WTC11 (cell line): ENCODE measurements at places on chromosomes 12 and 14.

DNA sequence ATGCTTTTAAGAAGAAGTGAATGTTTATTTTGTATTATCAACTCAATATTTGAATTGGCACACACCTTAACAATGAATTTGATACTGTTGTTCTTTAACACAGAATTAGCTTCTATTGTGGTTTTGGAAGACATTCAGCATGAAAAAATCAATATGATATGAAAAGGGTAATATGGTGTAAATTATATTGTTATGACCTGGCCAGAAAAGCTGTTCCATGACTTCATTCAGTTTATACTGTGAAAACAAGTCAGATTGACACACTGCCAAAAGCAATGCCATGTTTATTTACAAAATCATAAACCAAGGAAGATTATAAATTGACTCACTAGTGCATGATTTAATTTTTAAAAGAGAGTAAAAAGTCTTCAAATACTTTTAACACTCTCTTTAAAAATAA lies 851.4 kb upstream of the SEL1L start:
- no peak for DNase-seq

DNA sequence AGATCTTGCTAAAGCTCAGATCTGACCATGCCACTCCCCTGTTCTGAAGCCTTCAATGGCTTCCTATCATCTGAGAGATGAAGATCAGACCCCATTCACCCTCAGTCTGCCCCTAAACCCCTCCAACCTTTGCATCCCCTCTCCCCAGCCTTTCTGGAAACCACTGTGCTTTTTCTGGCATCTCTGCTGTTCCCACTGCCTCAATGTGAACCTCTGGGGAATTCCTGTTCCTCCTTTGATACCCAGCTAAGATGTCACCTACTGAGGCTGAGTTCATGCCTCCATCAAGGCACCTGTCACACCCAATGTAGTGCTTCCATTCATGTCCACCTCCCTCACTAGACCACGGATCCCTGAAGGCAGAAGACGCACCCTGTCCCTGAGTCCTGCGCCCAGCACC lies 19.3 kb downstream of the CYP46A1 start:
- no peak for DNase-seq

GRCh38 chr12:130989391-130989790 lies 35.7 kb downstream of the ADGRD1 start:
- no peak for DNase-seq

DNA sequence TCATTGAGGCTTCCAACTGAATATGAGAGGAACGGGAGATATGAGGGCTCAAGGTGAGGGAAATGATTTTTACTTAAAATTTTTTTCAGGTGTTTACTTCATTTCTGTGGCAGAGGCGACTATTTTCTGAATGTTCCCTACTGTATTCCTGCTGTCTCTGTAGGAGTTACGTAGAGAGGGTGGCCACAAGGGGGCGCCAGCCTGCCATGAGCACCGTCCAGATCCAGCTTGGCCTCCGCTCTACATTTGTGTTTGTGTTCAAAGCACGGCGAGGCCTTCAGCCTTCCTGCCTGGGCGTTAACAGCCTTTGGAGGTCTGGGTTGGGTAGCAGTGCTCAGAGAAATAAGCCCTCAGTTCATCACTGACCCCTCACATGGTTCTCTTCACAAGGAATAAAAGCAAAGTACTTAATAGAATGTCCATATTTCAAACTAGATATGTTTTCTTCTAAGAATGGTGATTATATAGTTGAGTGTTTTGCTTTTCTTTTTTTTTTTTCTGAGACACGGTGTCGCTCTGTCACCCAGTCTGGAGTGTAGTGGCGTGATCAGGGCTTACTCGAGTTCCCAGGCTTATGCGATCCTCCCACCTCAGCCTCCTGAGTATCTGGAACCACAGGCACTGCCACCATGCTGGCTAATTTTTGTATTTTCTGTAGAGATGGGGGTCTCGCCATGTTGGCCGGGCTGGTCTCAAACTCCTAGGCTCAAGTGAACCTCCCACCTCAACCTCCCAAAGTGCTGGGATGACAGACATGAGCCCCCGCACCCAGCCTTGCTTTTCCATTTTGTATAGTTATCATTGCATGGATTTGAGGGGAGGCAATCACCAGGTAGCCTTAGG lies 22.3 kb downstream of the CKB start:
- DNase-seq, result peak; percentile 92

DNA sequence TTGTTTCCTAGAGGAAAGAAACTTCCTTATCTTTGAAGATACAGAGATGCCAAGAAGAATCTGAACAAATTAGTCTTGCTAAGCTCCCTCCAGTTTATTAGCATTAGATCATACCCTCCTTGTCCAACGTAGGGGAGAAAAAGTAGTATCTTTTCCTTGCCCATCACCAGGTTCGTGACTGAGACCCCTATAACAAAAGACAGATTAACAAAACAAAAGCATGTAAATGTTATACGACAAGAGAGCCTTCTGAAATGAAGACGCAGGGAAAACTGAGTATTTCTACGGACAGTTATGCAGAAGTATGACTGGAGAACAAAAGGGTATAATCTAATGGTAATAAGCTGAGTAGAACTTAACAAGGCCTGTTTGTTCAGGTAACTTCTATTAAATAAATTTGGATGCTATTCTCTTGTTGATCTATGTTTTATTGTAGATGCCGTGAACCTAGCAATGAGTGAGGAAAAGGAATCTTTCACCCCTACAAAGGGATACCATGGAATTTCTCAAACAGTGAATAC lies 2.9 kb upstream of the CLEC7A start:
- no peak for DNase-seq

DNA sequence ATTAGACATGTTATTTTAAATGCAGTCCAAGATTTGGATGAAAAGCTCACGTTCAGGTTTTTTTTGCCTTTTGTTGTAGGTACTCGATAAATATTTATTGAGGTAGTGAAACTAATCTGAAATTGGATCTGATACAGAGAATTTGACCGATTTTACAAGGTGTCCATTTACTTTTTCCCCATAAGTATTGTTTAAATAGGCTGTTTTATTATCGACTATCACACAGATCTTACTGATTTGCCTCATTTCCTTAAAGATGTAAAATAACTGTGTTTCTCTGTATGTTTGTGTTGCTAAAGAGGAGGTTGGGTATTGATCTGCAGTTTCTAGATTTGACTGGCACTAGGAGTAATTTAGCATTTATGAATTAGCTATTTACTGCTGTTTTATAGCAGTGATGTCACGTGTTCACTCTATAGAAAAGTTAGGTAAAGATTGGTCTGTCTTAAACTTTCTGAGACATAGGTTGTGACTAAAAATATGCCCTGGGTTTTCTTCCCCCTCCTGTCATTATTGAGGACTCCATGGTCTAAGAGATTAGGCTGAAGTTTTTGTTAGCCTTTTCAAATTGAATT lies 3.5 kb downstream of the RAP1B start:
- DNase-seq, result no peak

- no peak for DNase-seq
Observed at GRCh38 chr12:47367912-47368537, 288.3 kb upstream of the AMIGO2 start.

DNA sequence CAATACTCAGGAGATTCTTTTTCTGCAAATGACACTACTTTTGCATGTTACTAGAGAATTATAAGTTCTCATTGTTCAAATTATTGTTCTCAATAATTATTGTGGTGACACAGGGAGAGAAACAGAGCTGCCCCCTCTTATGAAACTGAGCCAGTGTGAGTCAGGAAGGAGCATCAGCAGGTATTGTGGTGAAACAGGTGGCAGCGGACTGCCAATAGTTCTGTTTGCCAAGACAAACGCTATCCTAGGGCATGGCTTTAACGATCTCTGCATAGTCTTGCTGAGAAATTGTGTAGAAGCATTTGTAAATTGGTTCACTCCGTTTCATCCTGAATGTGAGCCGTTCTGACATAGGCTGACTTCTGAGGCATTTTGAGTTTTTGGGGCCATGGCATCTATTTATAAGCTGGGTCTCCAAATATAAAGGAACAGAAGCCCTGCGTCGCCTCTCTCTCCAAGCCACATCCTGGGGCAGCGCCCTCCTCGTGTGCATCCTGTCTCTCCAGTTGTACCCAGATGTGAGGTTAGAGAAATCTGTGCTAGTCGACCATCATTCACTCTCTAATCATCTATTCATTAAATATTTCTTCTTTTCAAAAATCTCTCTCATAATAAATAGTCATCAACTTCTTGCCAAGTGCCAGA lies 15.8 kb upstream of the PPP4R4 start:
- DNase-seq, result no peak

- no peak for DNase-seq
Observed at GRCh38 chr14:60643463-60644314, 5.6 kb downstream of the SIX1 start.

DNA sequence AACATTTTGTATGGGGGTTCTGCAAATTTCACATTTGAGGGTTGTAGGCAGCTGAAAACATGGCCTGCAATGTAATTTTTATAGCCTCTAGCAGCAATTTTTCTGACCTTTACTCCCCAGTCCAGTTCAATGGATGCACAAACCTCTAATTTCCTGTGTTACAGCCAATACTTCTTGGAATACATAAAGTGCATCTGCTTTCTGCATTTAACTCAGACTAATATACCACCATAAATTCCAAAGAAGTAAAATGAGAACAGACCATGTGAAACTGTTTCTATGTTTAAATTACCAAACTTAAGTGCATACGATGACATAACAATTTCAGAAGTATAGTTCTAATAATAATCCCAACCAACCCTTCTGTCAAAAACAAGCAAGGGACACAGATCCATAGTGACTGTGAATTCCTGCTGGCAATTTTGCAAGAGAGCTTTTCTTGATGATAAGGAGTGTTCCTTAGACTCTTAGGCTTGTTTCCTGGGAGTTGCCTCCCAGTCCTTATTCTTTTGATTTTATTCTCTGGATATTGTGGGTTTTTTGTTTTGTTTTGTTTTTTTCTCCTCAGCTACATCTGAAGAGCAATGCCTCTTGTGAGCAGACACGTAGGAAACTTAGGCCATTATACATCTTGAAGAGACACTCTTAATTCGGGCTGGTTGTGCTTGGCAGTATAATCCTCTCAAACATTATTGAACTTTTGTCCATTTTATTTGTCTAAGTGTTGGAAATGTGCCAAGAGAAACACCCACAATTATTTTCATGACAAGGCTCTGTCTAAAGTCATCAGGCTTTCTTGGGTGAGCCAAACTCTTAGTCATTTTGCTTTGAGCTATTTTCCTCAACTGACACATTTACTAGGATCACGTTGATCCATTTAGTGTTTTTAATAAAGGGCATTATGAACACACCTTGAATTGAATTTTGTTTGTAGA lies 51.3 kb upstream of the RERGL start:
- no peak for DNase-seq

GRCh38 chr14:103232031-103232808 lies 101.8 kb upstream of the EIF5 start:
- DNase-seq, result no peak

DNA sequence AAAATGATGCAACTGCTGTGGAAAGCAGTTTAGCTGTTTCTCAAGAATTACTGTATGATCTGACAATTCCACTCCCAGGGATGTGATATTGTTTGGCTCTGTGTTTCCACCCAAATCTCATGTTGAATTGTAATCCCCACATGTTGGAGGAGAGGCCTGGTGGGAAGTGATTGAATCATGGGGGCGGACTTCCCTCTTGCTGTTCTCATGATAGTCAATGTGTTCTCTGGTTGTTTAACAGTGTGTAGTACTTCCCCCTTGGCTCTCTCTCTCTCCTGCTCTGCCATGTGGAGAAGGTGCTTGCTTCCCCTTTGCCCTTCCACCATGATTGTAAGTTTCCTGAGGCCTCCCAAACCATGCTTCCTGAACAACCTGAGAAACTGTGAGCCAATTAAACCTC lies 93.4 kb upstream of the CPM start:
- DNase-seq, result no peak

GRCh38 chr14:22537436-22538310 lies 51.4 kb downstream of the DAD1 start:
- no peak for DNase-seq

DNA sequence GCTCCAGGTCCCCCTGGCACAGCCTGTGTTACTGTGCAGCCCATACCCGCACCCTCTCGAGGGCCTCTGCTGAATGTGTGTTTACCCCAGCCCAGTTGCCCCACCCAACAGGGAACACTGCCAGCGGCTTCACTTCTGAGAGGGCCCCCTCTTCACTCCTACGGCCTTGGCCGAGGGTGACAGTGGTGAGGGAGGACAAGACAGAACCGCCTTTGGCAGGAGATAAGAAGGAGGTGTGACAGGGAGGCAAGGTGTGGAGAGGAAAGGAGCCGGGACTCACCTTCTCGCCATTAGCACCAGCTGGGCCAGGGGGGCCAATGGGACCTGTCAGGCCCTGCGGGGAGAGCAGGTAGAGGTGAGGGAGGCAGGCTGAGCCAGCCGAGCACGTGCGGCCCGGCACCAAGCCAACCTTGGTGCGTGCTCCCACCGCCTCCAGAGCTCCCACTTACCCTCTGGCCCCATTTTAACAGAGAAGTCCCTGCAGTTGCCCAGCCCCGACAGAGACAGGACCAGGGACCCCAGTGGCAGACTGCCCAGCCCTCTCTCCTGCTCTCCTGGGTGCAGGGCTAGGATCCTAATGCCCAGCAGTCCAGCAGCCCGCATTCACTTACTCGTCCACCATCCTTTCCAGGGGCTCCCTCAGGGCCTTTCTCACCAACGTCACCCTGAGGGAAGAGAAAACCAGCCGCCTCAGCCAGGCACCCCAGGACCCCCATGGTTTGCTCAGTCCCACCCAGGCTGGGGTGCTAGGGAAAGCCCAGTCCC lies 18.3 kb downstream of the TMEM106C start:
- DNase-seq, result no peak

- DNase-seq, result no peak
Observed at GRCh38 chr14:20631023-20631879, 10.2 kb downstream of the OR6S1 start.

GRCh38 chr12:130847112-130847511 lies 8.1 kb upstream of the STX2 start:
- no peak for DNase-seq

- no peak for DNase-seq
Observed at GRCh38 chr12:80178846-80179245, 79.5 kb downstream of the OTOGL start.

DNA sequence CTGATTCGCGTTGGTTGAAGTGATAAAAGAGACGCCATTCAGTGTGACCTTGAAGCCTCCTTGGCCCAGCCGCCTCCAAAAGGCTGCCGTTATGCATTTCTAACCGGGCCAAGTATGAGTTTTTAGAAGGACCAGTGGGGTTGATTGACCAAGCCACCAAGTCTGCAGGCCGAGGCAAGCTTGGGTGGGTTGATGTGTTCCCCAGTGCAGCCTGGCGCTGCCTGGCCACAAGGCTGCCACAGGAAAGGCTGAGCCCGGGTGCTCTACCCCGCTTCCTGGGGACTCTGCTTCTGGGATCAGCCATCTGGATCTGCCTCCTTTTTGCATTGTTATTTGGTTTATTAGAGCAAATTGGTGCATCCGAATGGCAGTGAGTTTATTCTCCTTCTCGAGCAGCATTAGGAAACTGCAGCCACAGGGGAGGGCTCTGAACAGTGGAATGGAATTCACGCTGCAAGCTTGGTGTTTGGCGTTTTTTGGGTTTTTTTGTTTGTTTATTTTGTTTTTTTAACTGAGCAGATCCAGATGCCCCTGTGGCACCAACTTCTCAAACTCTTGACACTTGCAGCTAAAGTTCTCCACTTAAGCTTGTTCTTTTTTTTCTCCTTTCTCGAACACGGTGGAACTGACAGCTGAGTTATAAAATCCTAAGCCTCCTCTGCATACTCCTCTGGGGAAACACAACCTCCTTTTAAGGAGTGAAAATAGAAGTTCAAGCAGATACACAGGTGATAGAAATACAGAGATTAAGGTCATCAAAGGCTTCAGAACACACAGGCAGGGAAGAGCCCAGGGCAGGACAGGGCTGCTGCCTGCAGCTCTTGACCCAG lies 145.4 kb upstream of the FKBP4 start:
- peak; percentile 4 for DNase-seq
